ENCODE measurements at places on chromosomes 11 and 22.
A peak's percentile ranks its signal among the peaks of the same experiment; 100 is the strongest.

- DNase-seq, result no peak
Measured at GRCh38 chr11:112632866-112633505, 328.2 kb upstream of the NCAM1 start.

- no peak for DNase-seq
Measured at GRCh38 chr11:26867286-26867685, 126.6 kb upstream of the FIBIN start.

DNA sequence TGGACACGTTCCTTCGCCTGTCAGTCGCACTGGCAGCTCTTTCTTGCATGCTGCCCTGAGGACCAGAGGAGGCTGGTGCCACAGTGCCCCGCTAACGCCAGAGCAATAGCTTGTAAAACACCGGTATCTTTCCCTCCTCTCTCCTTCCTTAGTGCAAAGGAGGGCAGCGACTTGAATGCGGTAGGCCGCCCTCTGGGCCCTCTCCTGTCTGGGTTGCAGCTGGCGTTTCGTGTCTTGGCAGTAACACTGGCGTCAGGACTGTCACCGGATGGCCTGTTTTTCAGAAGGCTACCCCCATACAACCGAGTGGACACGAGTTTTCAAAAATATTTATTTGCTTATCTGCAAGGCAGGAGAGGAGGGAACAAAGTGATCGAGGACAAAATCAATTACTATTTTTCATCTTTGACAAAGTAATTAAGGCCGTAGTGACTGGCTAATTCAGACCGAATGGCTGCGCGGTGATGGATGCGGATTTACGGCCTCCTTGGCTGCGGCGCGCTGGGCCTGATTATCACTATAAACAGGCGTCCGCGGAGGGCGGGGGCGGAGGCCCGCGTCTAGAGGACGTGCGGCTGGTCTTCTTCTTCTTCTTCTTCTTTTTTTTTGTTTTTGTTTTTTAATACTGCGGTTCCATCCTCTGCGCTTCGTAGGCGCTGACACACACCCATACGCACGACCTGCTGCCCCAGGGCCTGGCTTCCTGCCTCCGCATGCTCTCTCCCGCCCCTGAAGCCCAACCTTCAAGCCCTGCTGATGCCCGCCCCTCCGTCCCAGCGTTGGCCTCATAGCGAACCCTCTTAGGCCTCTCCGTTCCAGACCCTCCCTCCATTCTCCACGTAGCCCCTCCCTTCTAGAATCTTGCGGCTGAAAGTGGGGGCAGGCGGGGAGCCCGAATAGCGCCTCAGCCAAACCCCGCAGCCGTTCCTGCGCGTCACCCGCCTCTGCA, 2.9 kb upstream of the SLC6A5 start:
- DNase-seq, result no peak

DNA sequence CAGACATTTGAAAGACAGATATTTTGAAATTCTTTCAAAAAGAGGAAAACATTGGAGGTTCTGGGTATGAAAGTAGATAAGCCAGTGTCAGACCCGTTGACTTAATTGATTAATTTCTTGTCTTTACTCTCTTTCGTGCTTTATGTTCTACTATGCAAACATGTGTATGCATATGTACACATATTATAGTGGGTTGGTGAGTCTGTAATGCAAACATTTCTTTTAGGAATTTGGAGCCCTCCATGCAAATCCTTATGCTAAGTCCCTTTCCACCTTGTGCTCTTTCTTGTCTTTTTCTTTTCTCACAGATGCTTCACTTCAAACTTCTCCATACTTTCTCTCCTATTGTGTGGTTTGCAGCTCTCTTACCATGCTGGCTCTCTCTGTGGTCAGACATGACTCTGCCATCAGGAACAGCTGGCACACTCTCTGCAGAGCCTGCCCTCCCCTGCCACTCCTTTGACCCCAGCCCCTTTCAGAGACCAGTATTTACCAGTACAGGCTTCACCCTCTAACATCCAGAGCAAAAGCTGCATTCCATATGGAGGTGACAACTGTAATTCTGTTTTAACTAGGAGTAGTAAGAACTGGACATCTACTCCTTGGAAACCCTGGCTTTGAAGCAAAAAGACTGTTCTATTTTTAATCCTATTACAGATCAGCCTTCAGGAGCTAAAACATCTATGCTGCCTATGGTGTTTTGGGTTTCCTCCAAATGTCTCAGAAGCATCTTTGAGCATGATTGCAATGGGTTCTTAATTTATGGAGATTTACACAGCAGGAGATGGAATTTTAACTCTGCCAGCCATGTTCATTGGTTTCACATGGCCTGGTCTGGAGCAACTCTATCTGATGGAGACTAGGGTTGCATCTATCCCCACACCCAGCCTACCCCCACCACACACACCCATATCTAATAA, 386.9 kb upstream of the FAT3 start:
- no peak for DNase-seq

DNA sequence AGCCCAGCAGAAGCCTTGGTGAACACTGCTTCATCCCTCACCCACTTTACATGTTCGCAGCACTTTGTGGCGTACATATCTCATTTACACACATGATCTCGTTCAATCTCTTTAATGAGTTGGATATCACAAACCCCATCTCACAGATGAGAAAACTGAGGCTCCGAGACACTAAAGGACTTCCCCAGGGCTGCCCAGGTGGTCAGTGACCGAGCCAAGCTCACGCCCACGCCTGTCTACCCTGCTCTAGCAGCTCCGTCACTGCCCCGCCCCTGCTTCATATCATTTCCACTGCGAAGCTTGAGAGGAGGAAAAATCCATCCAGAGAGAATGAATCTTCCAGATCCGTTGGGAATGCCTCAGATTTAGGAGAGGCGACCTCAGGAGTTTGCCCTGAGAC, 11.8 kb upstream of the DSCAML1 start:
- DNase-seq, result no peak

- no peak for DNase-seq
Measured at GRCh38 chr11:5611627-5612026, 13.2 kb upstream of the TRIM34 start.

GRCh38 chr22:27492566-27493201, 308.9 kb downstream of the MN1 start:
- no peak for DNase-seq

- no peak for DNase-seq
Measured at GRCh38 chr11:122268601-122269130, 152.7 kb upstream of the BLID start.

DNA sequence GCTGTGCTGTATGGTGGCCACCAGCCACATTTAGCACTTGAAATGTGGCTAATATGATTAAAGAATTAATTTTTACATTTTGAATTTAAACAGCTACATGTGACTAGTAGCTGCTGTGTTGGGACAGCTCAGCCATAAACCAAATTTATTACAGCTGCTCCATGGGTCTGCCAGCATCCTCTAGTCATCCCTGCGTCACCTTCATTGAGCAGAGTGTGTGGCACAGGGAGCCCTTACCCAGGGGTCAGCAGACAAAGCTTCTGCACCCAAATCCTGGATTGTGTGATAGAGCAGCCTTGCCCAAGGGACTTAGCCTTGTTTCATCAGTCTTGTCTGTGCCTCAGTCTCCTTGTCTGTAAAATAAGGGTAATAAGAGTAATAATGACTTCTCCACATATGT, 19.4 kb upstream of the ACCSL start:
- no peak for DNase-seq

DNA sequence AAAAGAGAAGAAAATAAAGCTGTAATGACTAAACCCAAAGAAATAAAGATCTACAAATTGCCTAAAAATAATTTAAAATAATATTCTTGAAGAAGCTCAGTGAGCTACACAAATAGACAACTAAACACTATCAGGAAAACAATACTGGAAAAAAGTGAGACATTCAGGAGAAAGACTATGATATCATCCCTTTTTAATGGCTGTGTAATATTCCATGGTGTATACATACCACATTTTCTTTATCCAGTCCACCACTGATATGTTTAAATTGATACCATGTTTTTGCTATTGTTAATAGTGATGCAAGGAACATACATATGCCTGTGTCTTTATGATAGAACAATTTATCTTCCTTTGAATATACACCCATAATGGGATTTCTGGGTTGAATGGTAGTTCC, 13.1 kb upstream of the OR6T1 start:
- no peak for DNase-seq

- DNase-seq, result no peak
Measured at GRCh38 chr11:68889948-68890446, 13.6 kb downstream of the MRPL21 start.

DNA sequence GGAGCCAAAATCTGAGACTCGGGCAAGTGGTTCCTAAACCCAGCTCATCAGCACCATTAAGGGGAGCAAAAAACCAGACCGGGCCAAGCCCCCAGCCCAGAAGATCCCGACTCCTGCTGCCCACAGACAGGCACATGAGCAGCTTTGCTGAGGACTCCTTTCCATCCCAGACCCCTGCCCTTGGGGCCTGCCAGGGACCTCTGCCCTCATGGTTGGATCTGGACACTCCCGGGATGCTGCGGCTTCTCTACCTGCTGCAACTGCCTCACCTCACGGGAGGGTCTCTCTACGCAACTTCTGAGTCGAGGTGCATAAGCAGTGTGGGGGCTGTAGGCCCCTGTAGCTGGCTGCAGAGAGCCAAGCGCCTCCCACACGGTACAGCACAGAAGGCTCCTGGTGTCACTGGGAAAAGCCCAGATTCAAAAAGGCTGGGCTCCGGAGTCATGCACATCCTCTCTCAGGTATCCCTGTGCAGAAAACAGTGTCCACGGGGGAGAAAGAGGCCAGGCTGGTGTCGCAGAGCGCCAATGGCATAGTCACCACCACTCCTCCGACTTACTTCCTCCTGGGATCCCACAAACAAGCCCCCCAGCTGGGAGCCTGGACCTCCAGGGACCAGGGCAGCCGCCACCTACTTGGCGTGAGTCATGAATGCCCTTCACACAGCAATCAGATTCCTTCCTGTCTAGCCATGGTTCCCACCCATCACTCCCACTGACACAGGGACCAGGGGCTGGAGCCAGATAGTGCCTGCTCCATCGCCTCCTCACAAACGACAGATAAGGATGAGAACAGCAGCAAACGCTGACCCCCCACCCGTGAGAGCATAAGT, 122.1 kb downstream of the BCR start:
- no peak for DNase-seq

GRCh38 chr22:38171927-38172831, 9.5 kb downstream of the PLA2G6 start:
- peak; percentile 28 for DNase-seq

- DNase-seq, result peak; percentile 67
Measured at GRCh38 chr11:67117672-67118180, 1.3 kb upstream of the KDM2A start.

- no peak for DNase-seq
Measured at GRCh38 chr11:126475014-126475991, 119.8 kb downstream of the ST3GAL4 start.

- no peak for DNase-seq
Measured at GRCh38 chr11:117423046-117423575, 95.5 kb downstream of the CEP164 start.

- peak; percentile 2 for DNase-seq
Measured at GRCh38 chr11:3208272-3208671, 10.3 kb downstream of the MRGPRG start.

- DNase-seq, result no peak
Measured at GRCh38 chr22:33005476-33005875, 52.7 kb downstream of the SYN3 start.

GRCh38 chr11:94786264-94787126, 18.3 kb downstream of the AMOTL1 start:
- DNase-seq, result no peak

DNA sequence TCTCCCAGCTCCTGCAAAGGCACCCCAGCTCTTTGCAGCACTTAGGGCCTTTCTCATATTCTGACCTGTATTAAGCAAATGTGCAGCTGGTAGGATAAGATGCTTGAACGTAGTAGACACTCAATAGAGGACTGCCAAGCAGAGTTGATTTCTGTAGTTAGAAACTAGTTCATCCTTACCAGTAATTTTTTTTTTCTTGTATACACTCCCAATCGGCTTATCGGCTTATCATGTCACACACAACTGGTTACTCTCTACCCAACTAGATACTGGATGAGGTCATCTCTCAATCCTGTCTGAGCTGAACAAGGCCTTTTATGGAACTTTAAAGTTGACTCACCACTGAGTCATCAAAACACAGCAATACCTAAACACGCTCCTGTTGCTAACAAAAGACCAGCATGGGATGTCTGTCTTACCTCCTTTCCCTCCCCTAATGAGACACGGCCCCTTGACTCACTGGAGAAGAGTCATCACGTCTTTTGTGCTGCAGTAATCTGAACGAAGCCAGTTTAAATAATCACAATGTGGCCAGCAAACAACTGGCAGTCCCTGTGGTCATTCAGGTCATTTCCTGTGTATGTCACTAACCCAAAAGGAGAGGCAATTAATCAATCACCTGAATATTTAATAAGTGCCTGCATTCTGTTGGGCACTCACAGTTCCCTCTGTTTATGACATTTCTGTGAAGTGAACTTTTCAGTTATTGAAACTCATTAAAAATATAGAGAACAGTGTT, 7.5 kb upstream of the WEE1 start:
- DNase-seq, result peak; percentile 45

- DNase-seq, result peak; percentile 83
Measured at GRCh38 chr11:67022341-67022933, 497 bp upstream of the SYT12 start.

GRCh38 chr11:34558673-34559072, 45.1 kb upstream of the ELF5 start:
- no peak for DNase-seq

- DNase-seq, result no peak
Measured at GRCh38 chr11:65095427-65095826, 587 bp upstream of the VPS51 start.

GRCh38 chr22:46091277-46091977, 58.9 kb upstream of the PPARA start:
- DNase-seq, result peak; percentile 52

DNA sequence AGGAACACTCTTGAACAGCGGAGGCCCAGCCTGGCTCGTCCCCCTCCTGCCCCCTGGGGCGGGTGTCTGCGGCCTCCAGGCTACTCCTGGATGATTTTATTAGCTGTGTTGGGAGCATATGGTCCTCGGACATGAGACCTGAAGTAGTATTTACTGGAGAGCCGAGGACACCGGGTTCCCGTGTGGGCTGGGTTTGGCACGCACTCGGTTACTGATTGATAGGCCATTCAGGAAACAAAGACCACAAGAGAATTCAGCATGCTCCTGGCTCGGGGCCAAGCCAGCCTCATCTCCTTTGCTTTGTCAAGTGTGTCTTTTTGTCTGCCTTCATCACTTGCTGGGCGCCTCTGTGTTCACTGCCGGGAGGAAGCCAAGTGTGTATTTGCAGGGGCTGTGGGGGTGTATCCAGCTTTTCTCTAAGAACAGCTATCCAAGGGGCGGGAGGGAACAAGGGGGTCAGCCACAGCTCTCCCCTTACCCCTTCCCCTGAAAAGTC, 9.7 kb downstream of the FXYD2 start:
- peak; percentile 87 for DNase-seq

DNA sequence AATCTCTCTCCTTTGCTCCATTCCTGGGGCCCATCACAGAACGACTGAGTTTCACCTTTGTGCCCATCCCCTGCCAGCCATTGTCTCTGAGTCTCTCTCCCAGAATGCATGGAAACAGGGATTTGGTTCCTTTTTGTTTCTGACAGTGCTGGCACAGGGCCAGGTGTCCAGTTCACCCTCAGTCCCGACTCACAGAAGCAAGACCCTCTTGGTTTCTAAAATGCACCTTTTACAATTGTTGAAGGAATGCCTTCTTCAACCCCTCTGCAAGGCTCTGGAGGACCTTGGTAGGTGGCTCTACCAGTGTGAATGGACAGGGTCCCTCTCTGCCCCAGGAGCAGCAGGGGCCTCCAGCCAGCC, 5.1 kb upstream of the MYEOV start:
- DNase-seq, result no peak
